ENCODE measurements at places on chromosomes 2 and 18.

- DNase-seq: no peak
Observed at GRCh38 chr2:240855670-240856069, 13.0 kb upstream of the AGXT start.

- DNase-seq: no peak
Observed at GRCh38 chr2:6806604-6807003, 59.1 kb downstream of the CMPK2 start.

DNA sequence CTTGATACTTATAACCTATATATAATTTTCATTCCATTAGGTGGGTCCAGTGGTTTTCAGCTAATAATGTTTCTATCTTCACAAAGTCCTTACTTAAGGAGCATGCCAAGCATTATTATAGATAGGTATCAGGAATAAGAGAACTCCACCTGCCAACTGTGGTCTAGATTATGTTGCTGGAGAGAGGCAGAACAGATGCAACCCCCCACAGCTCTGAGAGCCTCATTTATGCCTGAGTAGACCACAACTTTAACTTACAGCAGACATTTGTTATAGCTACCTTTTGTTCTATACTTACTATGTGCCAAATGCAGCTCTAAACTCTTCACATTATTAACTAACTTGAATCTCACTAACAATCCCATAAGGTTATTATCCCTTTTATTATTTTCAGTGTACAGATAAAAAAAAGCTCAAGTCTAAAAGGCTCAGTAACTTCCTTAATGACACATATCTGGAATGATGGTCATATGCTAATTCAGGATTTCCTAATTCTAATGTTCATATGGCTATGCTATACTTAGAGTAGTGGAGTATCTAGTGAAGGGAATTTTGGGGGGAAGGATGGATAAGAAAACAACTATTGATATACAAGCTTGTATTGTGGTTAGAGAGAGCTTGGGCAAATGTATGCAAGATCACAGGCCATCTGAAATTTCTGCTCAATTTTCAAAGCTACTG lies 119.1 kb upstream of the RND3 start:
- no peak for DNase-seq

- no peak for DNase-seq
Observed at GRCh38 chr2:205709319-205709718, 27.0 kb downstream of the NRP2 start.

DNA sequence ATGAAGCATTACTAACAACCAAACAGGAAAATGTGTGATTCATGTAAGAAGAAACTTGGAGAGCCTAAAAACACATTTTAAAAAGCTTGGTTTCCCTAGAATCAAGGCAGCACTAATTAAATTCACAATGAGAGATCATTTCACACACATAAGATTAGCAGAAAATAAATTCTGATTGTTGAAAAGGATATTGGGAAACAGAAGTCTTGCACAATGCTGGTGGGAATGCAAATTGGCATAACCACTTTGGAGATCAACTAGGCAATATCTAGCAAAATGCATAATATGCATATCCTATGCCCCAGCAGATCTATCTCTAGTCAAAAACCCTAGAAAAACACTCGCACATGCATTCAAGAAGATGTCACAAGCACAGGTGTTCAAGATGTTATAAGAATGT lies 75.3 kb upstream of the SIX3 start:
- DNase-seq: no peak

DNA sequence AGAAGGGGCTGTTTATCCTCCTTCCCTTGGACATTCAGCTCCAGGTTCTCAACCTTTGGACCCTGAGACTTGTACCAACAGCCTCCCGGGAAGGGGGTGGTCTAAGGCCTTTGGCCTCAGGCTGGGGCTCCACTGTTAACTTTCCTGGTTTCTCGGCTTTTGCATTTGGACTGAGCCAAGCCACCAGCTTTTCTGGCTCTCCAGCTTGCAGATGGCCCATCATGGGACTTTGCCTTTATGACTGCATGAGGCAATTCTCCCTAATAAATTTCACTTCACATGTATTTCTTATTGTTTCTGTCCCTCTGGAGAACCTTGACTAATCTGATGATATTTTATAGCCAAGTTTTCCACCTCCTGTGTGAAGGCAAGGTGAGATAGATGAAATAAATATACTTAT lies 180.8 kb downstream of the PPP1R1C start:
- no peak for DNase-seq

GRCh38 chr18:38961880-38962279 lies 1396.3 kb upstream of the CELF4 start:
- DNase-seq: no peak

- no peak for DNase-seq
Observed at GRCh38 chr2:160912276-160912675, 248.0 kb upstream of the TANK start.

GRCh38 chr2:96107708-96108065 lies 8.7 kb downstream of the ADRA2B start:
- DNase-seq: no peak

- DNase-seq: no peak
Observed at GRCh38 chr2:316381-316780, 28.5 kb upstream of the ALKAL2 start.

- DNase-seq: no peak
Observed at GRCh38 chr18:32086881-32087280, 4.8 kb upstream of the RNF138 start.

- DNase-seq: no peak
Observed at GRCh38 chr18:79760881-79761280, 36.9 kb upstream of the KCNG2 start.

- DNase-seq: no peak
Observed at GRCh38 chr2:239275847-239276831, 124.7 kb downstream of the HDAC4 start.

DNA sequence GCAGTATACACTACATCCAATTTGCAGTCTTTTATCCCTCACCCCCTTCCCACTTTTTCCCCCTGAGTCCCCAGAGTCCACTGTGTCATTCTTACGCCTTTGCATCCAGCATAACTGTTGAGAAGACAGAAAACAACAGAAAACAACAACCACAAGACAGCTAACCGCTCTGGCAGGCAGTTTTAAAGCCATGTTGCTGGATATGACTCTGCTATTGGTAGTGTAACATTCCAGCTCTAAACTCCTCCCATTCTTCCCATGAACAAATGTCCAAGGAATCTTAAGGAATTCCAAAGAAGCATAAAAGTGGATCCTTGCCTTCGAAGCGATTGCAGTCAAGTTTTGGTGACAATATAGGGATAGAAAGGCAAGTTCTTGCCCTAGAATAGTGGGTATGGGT lies 599.1 kb downstream of the NYAP2 start:
- no peak for DNase-seq

- no peak for DNase-seq
Observed at GRCh38 chr2:241126771-241127202, 22.5 kb downstream of the PASK start.

- no peak for DNase-seq
Observed at GRCh38 chr2:216171011-216171410, 61.9 kb downstream of the XRCC5 start.

- DNase-seq: no peak
Observed at GRCh38 chr18:45650321-45650720, 35.0 kb downstream of the SLC14A2 start.

- DNase-seq: no peak
Observed at GRCh38 chr18:55227771-55228170, 268.5 kb upstream of the CCDC68 start.

GRCh38 chr2:101983928-101984327 lies 7.8 kb upstream of the IL1R2 start:
- DNase-seq: no peak

GRCh38 chr18:46155641-46156051 lies 51.5 kb downstream of the HAUS1 start:
- peak; percentile 76 for DNase-seq

DNA sequence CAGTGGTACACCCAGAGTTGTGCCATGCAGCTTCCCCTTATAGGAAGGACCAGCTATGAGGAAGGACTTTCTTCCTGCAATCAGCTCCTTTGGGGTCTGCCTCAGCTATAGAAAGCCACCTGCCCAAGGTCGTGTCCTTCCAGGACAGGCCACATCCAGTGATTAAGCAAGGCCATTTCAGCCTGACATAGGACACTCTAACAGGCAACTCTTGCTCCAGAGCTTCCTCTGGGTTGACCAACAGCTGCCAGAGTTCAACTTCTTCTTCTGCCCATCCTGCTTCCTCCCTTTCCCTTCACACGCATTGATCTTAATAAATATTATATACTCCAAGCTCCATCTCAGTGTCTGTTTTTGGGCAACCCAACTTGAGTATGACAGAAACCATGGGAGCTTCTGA lies 12.8 kb downstream of the LRP2 start:
- no peak for DNase-seq

DNA sequence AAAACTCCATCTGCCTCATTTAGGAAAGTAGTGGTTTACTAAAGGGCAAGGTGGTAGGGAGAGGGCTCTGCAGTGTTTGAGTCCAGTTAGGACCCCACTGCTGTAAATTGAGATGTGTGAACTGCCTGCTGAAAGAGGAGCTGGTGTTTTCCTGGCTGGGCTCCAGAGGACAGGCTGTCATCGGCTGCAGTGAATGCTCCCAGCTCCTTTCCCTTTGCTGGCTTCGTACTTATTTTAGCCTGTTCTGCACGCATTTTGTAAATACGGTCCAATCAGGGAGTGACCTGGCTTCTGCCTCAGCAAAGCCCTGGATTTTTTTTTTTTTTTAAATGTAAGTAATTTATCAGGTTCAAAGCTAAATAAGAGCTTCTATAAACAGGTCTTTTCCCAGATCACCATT lies 37.5 kb downstream of the SLC4A3 start:
- DNase-seq: no peak

GRCh38 chr18:35477497-35477896 lies 20.3 kb downstream of the INO80C start:
- no peak for DNase-seq

DNA sequence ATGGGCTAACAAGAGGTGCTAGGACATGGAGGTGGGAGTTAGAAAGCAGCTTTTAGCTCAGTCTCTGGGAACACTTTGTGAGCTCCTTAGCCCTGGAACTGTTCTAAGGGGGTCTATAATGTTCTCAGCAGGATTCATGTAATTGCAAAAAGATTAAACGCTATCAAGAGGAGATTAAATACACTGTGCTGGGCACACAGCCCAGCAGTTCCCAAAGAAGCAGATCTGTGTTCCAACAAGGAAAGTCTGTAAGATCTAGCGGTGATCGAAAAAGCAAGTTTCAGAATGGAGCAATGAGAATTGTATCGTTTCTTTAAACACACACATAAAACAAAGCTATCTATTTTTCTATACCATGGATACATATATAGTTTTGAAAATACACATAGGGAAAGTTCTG lies 2.4 kb upstream of the ARID5A start:
- no peak for DNase-seq

GRCh38 chr2:118992740-118993391 lies 50.9 kb downstream of the MARCO start:
- no peak for DNase-seq

DNA sequence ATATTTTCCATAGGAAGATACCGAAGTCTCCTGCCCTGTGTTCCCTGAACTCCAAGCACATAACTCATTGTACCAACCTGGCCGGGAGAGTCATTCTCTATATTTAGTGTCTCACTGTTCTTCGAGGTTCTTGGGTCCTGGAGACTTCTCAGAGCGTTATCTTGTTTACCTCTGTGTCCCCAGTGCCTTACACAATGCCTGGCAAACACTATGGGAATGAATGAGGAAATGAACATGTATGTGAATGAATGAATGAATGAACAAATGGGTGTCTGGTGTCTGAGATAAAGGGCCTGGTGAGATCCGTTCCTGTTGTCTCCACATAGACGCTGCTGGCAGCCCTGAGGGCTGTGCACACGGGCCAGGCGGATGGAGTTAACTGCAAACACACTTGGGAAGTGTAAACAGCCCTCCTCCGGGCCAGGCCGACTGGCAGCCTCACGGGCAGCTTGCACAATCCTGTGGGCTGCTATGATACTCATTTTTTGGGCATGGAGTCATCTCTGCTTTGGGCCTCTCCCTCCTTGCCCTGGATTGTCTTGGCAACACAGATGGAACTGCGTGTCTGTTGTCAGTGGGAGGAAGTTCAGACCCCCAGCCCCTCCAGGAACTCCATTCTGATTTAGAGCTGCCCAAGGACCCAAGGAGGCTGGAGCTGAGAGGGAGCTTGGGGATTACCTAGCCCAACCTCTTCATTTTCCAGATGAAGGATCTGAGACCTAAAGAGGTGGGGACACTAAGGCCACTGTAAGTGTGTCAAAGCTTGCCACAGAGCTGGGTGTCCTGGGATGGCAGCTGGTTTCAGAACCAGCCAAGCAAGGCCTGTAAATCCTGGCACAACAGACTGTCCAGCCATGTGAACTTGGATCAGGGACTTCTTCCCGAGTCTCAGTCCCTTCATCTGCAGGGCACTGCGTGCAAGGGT lies 124.4 kb downstream of the INHBB start:
- peak; percentile 83 for DNase-seq

GRCh38 chr2:148218326-148219075 lies 197.6 kb downstream of the MBD5 start:
- no peak for DNase-seq

- DNase-seq: no peak
Observed at GRCh38 chr18:24609254-24609653, 148.8 kb downstream of the HRH4 start.

DNA sequence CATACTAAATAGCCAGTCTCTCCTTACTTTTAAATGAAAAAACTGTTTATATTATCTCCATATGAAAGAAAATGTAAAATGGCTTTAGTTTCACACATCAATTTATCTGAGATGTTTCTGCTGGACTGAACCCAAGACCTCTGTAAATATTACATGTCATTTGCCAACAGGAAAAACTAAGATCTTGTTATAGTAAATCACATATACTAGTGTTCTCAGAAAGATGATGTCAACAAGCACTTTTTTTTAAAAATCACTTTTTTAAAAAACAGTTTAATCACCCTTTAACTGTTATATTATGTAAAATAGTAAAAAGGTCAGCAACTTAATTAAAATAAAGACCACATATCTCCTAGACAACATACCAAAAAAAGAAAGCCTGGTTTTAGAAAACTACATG lies 46.3 kb downstream of the PTPN2 start:
- DNase-seq: no peak

DNA sequence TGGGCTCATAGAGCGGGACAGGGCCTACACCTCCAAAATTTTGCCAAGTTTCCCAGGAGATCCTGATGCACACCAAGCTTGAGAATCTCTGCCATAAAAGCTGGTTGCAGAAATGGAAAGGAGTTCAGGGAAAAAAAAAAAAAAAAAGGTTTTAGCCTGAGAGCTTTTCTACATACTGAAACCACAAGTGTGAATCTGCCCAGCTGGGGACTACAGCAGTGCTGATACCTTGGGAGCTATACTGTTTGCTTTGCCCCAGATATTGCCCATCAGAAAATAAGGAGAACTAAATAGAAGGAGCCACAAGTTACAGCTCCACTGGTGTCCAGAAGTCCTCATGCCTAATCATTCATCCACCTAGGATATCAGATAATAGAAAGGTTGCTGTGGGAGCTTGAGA lies 38.4 kb upstream of the NCKAP5 start:
- no peak for DNase-seq

GRCh38 chr2:178404368-178404767 lies 46.6 kb downstream of the PRKRA start:
- DNase-seq: no peak

Measured in AG04449 (cell line).